ENCODE measurements at places on chromosomes 12 and 14.

GRCh38 chr12:71780237-71780822, 25.7 kb downstream of the RAB21 start:
- peak; percentile 60 for DNase-seq

DNA sequence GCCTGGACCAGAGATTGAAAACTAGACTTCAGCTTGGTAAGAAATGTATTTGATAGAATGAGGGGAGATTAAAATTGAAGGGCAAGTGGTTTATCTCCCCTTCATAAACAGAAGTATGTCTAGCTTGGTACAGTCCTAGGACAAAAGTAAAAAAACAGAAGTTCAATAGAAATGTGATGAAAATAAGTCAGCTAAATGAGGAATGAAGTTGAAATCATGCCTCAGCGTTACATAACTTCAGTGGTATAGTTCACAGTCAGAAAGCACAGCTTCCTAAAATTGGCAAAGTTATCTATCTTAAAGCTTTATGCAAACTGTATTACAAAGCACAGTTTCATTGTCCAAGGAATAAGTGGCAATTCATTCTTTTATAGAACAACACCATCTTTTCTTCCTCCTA, 90.2 kb upstream of the SYT10 start:
- no peak for DNase-seq

- no peak for DNase-seq
Measured at GRCh38 chr12:47265391-47265790, 185.6 kb upstream of the AMIGO2 start.

GRCh38 chr12:89353823-89354611, 1.7 kb upstream of the DUSP6 start:
- peak; percentile 90 for DNase-seq

DNA sequence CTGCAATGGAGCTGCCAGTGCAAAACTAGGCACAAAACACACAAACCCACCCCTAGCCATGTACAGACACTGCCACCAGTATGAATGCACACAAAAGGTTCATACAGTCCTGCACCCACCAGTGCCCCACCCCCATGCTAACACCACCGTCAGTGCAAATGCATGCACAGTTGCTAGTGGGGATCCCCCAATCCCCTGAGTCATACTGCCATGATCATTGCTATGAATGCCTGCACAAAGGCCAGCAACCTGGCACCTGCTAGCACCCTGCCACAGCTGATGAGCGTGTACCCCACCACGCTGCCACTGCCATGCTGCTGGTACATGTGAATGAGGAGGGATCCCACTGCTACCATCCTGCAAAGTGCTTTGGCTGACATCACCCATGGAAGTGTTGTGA, 23.9 kb downstream of the PZP start:
- DNase-seq = no peak

- no peak for DNase-seq
Measured at GRCh38 chr12:108043286-108043685, 85.8 kb upstream of the WSCD2 start.

GRCh38 chr14:22226381-22226780, 362.6 kb downstream of the DAD1 start:
- no peak for DNase-seq

- DNase-seq = no peak
Measured at GRCh38 chr12:26114720-26115401, 10.0 kb downstream of the BHLHE41 start.

DNA sequence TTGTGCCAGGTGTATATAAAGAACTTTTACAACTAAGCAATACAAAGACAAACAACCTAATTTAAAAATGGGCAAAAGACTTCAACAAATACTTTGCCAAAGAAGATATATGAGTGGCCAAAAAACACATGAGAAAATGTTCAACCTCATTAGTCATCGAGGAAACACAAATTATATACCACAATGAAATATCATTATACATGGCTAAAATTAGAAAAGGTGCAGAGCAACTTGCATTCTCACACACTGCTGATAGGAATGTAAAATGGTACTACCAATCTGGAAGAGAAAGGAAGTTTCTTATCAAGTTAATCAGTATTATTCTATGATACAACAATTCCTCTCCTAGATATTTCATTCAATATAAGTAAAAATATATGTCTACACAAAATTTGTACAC, 131.6 kb upstream of the FRMD6 start:
- DNase-seq = no peak

GRCh38 chr14:100503251-100503650, 84.0 kb downstream of the BEGAIN start:
- no peak for DNase-seq

DNA sequence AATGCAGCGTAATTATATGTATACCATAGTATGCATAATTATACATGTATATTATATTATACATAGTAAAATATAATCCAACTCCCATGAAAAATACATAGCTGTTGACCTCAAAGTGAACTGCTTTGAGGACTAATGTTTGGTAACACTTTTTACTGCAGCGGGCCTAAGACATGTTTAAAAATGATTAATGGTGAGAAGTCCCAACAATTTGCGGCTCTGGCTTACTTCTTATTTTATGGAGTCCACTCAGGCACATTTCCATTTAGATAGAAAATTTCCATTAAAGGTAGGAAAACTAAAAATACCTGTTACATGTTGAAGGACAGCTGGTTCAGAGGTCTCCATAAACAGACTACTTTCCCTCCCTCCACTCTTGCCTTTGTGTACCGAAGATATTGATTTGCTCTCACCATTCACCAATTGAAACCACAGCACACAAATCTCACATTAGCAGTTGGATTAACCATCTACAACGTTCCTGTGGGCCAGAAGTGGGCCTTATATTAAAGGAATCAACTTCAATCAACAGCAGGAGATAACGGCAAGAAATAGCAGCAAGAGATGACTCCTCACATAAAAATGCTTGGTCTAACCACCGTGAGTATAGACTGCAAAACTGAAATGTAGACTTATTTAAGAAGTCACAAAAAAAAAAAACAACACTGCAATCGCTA, 14.1 kb upstream of the NT5DC3 start:
- no peak for DNase-seq

DNA sequence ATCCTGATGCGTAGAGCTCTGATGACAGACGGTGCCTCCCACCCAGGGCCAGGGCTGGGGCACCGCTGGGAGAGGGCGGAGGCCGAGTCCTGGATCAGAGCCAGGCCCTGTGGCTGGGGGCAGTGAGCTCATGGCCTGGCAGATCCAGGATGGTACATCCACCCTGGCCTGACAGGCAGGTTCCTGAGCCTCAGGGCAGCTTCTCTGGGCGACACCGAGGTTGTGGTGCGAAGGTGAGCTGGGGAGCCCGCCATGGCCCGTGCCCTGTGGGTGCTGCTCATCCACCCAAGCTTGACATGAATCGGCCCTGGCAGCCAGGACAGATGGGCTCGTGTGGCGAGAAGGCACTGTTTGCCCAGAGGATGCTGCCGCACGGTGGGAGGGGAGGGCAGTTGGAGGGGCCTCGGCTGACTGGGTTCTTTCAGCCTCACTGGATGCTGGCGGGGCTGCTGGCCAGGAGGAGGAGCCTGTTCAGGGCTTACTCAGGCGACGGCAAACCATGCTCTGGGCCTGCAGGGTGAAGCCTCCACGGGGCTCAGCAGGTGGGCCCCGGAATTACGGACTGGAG, 16.6 kb downstream of the LRTM2 start:
- DNase-seq = no peak

GRCh38 chr14:68854421-68854820, 61.6 kb upstream of the ZFP36L1 start:
- DNase-seq = no peak

- no peak for DNase-seq
Measured at GRCh38 chr12:123118497-123118896, 32.4 kb downstream of the PITPNM2 start.

GRCh38 chr14:102739190-102739469, 38.1 kb upstream of the TRAF3 start:
- DNase-seq = no peak

- DNase-seq = no peak
Measured at GRCh38 chr14:70489579-70490200, 37.7 kb downstream of the ADAM21 start.

DNA sequence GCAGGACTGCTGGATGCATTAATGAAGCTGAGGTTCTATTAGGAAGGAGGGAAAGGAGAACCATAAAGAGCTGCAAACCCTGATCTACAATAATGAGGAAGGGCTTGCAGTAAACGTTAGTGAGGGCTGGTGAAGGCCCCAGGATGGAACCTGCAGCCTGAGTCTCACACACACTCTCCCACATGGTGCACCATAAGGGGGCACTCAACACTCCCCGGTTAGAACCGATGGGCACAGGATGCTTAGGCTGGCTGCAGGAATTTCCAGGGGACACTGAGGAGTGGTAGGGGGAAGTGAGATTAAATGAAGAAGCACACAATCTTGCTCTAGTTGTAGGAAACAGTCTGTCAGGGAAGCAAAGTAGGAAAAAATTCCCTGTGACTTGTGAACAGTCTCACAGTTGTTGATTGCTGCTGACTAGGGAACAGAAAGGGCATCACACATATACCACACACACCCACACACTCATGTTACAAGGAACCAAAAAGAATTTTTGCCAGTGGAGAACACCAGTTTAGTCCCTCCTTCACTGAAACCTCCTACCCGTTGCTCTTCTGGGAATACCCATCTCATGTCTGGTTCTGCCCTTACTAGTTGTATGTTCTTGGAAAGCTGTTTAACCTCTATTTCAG, 56.2 kb upstream of the FERMT2 start:
- DNase-seq = no peak

GRCh38 chr12:110565894-110566871, 16.9 kb downstream of the PPTC7 start:
- DNase-seq = peak; percentile 18

- DNase-seq = no peak
Measured at GRCh38 chr12:89067421-89068187, 284.7 kb downstream of the DUSP6 start.

Measured in body of pancreas (tissue), 4 donors.